ENCODE measurements at places on chromosomes 4 and X.

- DNase-seq = no peak
These were observed 25.0 kb upstream of the BCORL1 start for GRCh38 chrX:129957241-129958082.

- no peak for DNase-seq
These were observed 11.1 kb downstream of the ITIH6 start for GRCh38 chrX:54786967-54787366.

- DNase-seq = no peak
These were observed 21.3 kb downstream of the IL15 start for GRCh38 chr4:141657550-141658250.

GRCh38 chr4:56986192-56986591 lies 7.5 kb downstream of the POLR2B start:
- no peak for DNase-seq

DNA sequence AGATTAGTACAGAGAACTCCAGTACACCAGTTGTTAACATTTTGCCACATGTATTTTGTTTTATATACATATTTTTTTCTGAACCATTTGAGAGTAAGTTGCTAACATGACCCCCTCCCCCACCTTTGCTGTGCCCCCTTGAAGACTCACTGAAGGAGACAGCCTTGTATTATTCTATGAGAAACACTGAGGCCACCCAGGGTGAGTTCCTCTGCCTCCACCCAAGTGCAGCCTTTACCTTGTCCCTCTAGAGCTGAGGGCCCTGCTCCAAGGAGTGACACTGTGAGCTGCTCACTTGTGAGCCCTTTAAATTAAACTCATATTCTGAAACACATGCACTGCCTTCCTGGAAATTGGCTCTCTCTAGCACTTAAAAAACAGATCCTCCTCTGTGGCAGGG lies 21.1 kb downstream of the KIT start:
- no peak for DNase-seq

DNA sequence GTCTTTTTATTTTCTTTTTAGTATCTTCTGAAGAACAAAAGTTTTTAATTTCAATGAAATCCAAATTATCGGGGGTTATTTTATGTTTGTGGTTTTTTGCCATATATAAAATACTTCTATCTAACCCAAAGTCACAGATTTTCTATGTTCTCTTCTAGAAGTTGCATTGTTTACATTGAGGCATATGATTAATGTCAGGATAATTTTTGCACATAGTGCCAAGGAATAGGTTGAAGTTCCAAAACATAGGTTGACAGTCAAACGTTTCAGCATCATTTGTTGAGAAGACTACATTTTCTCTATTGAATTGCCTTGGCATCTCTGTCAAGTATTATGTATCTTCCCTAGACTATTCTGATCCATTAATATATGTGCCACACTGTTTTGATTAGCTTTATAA lies 64.5 kb downstream of the ANKRD17 start:
- DNase-seq = no peak

GRCh38 chrX:119999087-119999634 lies 55.6 kb upstream of the NKAP start:
- no peak for DNase-seq

DNA sequence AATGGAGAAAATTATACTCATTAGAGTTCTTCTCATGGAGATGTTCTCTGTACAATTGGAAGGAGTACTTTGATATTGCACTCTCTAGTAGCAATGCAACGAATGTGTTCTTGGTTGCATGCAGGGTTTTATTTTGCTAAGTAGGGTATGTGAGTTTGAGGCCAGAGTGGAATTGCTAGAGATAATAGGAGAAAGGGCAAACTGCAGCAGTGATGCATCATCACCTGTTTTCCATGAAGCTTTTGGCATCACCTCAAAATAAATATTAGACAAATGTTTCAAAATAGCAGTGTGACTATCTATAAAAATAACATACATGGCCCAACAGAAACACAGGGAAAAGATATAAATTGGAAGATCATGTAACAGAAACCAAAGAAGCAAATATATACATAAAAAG lies 93.3 kb downstream of the TIGD2 start:
- DNase-seq = no peak

- DNase-seq = no peak
These were observed 134.1 kb upstream of the CPXCR1 start for GRCh38 chrX:88612870-88613329.

DNA sequence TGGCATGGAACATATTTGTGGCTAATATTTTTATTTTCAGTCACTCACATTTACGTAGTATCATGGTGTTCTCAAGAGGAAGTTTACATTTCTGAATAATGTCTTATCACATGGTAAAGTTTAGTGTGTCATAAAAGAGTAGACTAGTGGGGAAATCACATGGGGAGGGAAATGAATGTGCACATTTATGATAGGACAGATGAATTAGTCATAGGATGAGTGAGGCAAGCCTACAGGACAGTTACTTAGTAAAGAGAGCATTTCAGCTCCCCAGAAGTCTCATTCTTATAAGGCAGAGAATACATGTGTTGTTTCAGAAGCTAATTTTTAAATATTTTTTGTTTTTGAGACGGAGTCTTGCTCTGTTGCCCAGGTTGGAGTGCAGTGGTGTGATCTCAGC lies 6.2 kb downstream of the GK start:
- DNase-seq = no peak

DNA sequence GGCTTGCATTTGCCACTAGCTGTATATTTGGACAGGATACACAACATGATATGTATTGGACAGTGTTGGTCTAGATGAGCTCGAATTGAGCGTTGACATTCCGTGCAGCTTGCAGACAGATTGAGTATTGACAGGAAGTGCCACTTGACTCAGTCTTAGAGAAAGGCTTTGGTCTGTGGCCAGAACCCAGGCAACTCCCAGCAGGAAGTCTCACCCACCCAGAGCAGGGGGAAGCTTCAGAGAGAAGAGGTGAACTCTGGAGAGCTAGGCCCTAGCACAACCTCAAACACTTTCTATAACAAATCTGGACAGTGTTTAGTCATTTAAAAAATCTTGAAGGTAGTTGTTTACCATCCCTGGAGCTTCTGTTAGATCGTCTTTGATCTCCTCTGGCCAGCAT lies 280.5 kb downstream of the FBXW7 start:
- DNase-seq = peak; percentile 37

DNA sequence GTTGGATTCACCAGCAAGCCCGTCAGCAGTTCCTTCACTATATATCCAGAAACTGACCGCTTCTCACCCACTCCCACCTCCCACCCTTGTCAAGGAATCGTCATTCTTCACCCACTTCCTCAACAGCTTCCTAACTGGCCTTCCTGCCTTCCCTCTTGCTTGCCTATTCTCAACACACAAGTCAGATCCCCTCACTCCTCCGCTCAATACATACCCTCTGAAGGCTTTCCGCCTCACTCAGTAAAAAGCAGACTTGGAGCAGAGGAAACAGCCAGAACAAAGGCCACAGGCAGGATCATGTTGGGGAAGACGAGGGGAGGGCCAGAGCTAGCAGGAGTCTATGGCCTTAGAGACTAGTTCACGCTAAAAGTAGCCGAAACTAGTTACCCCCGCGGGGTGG lies 23.7 kb downstream of the RWDD4 start:
- no peak for DNase-seq

GRCh38 chr4:110683601-110684000 lies 60.7 kb upstream of the PITX2 start:
- no peak for DNase-seq

GRCh38 chr4:145851511-145852201 lies 87.0 kb downstream of the ZNF827 start:
- DNase-seq = no peak

- no peak for DNase-seq
These were observed 249.1 kb downstream of the GBA3 start for GRCh38 chr4:22941688-22942375.

- no peak for DNase-seq
These were observed 775.4 kb downstream of the STPG2 start for GRCh38 chr4:97367878-97368277.

Measured in effector CD4-positive, alpha-beta T cell (primary cell).